ENCODE measurements at places on chromosomes 7 and 10. TPM values are rescaled to one million over a fixed set of nuclear protein-coding genes. Genes with fewer than 3 reads are reported as not detected.

Gene ITPRID1
- not detected for total RNA-seq

GRCh38 chr10:69960606-69960987, 92.0 kb upstream of the MACROH2A2 start:
- peak; percentile 66 for DNase-seq

- no peak for DNase-seq
Measured at GRCh38 chr7:81852701-81853100, 82.9 kb upstream of the HGF start.

Gene ADK
- 22.1 TPM for total RNA-seq

GRCh38 chr7:142789441-142789840, 18.7 kb downstream of the PRSS2 start:
- DNase-seq, result no peak

Gene SAP25
- not detected for total RNA-seq

DNA sequence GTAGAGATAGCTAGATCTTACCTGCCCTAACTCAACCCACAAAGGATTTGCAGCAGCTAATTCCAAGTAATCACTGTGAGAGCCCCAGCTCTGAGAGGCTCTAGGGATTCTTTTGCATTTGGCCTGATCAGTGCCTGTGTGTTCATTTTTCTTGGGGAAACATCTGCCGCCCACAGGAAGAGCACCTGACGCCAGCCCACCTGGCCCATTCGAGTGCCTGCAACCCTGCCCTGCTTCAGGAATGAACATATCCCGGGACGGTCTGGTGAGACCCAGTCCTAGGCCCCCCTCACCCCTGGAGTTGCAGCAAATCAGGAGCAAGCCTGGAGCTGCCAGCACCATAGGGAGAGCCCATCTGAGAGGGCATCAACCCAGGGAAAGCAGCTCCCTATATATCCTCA, 38.8 kb downstream of the GSDME start:
- DNase-seq, result peak; percentile 72

DNA sequence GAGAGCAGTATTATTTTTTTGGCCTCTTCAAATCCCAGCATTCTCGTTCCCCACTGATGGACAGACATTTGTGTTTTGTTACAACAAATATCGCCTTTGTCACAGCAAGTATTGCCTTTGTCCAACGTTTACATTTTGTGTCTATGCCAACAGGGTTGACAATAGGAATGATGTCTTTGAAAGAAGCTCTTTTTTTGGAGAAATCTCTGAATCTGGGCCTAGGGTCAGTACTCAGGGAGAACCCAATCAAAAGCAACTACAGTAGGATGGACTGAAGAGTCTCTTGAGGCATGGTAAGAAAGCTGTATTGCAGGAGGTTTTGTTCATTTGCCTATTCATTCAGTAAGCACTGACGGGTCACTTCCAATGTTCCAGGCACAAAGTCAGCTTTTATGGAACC, 57.7 kb upstream of the KLF14 start:
- DNase-seq, result no peak

GRCh38 chr10:34489973-34490745, 324.9 kb downstream of the PARD3 start:
- peak; percentile 66 for DNase-seq

- DNase-seq, result no peak
Measured at GRCh38 chr7:151843181-151843580, 33.7 kb downstream of the PRKAG2 start.

Gene CTAGE4
- 0.71 TPM for total RNA-seq

DNA sequence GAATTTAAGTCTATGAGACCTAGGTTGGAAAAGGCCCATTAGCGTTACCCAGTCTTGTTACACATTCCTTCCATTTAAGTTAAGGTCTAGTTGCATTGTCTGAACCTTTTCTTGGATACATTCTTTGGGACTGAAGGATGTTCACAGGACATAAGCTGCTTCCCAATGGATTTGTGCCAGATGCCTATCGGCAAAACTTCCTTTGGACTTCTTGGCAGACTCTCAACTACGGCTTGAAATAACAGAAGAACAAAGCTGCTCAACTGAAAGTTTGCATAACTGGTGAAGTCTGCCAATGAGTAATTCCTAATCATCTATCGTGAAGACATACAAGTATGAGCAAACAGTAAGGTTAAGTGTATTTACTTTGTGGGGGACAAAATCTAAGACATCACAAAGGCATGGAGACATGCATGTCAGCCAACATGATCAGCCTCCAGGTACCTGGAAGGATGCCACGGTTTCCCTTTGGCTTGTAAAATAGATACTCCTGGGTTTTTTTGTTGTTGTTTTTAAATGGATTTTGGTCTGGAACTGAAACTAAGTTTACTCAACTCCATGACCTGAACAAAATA, 35.4 kb downstream of the MALSU1 start:
- DNase-seq, result no peak

DNA sequence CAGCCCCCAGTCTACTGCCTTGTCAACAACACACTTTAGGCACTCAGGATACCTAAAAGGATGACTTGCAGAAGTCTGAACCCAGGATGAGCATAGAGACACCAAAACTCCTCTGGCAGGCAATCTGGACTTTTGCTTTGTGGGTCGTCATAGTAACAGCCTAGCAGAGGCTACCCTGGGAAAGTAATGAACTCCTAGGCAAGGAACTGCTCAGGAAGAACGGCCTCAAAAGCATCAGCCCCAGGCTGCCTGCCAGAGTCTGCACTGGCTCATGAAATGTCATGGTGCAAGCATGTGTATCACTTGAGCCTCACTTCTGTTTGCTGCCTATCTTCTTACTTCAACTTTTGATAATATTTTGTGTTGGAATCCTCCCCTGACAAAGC, 715.1 kb downstream of the GRID1 start:
- DNase-seq, result no peak

- DNase-seq, result no peak
Measured at GRCh38 chr10:88315755-88316154, 267.4 kb downstream of the RNLS start.

GRCh38 chr10:77398558-77398957, 239.1 kb downstream of the KCNMA1 start:
- DNase-seq, result no peak

- no peak for DNase-seq
Measured at GRCh38 chr7:130131964-130132875, 61.9 kb downstream of the KLHDC10 start.

Gene FGFR2
- 58.6 TPM for total RNA-seq

DNA sequence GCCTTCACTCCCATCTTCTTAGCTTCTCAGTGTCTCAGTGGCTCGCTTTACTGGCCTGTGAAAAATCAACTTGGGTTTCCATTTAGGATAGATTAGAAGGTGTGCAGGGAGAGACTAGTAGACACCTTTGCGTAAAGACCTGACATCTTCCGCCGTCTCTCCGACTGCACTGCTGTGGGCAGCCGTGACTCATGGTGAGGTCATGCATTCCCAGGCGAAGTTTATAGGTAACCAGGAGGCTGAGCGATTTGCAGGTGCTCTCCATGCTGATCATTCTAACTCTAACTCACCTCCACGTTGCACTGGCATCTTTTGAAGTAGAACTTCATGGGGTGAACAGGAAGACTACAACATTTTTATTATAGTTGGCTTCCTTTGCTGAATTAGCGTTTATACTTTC, 68.0 kb upstream of the ZNF438 start:
- DNase-seq, result no peak

GRCh38 chr10:77846718-77847311, 79.7 kb downstream of the DLG5 start:
- no peak for DNase-seq

Gene POU6F2
- not detected for total RNA-seq

Gene SGCE
- 135 TPM for total RNA-seq

DNA sequence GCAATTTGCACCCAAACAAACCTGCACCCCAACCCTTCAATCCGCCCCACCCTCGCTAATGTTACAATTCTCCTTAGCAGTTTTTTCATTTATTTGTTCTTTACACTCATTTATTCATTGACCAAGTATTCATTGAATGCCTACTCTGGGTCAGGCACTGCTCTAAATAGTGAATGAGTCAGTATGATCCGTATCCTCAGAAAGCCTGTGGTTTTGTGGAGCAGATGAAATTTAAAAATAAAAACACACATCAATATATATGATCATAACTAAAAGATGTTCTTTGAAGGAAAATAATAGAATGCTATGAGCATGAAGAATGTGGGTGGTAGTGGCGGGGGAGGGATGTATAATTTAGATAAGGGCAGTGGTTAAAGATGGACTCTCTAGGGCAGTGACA, 13.3 kb downstream of the IFIT5 start:
- DNase-seq, result no peak
